ENCODE measurements at places on chromosomes 1 and 21. TPM values are rescaled to one million over a fixed set of nuclear protein-coding genes. Genes with fewer than 3 reads are reported as not detected.

DNA sequence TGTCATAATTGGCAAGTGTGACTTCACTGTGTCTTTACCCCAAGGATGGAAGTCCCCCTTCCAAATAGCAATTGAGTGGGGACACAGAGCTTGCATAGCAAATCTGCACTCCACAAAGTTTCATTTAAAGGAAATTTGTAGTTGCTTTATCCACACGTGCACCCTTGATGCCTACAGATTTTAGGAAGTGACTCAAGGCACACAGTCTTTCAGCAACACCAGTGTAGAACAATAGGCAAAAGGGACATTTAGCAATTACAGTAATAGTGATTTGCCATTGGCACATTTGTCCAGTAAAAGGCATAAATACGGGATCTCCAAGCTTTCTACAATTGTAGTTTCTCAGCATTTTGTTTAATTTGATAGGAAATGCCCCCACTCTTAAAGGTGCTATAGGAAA lies 43.4 kb upstream of the KAZN start:
- DNase-seq, result no peak

DNA sequence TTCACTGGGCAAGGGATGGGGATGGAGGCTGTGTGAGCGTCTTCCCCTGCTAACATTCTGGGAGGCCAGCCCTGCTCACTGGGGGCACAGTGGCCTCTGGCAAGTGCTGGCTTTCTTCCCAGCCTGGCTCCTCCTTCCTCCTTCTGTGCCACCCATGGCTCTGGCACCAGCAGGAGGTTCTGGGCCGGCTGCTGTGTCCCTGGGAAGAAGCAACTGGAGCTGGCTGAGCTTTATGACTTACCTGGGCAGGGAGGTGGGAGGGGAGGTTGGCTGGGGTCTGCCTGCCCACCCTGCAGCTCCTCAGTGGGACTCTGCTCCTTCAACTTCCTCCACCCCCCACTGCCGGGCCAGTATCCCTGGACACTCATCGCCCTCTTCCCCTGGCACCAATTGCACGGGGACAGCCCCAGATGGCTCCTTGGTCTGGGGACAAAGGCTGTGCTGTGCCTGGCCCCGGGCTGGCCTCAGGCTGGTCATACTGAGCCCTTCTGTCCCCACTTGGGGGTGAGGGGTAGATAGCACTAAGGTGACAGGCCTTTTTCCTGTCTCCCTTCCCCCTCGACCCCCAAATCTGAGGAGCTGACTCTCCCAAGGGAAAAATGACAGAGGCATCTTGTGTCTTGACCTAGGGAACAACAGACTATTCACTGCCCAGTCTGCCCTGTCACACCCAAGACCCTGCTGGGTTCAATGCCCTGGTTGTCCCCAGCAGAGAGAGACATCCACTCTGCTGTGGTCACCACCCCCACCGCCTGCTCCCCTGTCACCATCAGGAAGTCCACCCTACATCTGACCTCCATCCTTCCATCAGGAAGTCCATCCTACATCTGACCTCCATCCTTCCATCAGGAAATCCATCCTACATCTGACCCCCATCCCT lies 14.4 kb downstream of the CDK18 start:
- no peak for DNase-seq

DNA sequence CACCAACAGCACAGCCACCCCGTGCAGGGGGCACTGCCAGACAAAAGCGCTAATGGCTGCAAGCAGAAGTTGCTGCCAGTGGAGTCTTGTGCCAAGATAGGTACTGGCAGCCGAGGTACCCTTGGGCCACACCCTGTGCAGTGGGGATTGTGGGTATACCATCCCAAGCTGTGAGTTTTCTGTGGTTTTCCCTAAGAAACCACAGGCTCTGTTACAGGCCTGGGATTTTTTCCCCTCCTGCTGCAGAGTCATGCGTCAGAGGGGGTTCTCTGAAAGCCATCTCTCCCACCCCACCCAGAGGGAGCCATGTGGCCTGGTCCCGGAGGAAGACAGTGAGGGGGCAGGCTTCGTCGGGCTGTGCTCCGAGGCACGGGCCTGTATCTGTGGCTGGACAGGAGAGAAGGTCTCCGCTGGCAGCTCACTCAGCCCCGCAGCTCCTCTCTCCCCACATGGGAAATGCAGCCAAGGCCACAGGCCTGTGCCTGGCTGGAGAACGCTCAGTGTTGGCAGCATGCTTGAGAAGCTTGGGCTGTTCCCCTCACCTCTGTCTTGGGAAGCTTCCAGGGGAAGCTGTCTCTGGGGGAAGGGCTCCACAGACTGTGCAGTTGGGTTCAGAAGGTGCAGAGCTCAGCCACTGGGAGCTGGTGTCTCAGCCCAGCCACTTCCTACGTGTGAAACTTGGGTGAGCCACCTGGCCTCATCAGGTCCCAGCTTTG lies 42.5 kb downstream of the NEK2 start:
- DNase-seq, result peak; percentile 96

GRCh38 chr21:20997311-20997635 lies 936 bp upstream of the NCAM2 start:
- no peak for DNase-seq

NUP210L gene
- total RNA-seq, result 0.03 TPM

HYI gene
- total RNA-seq, result 50.9 TPM

GRCh38 chr1:75129983-75130789 lies 4.0 kb upstream of the LHX8 start:
- no peak for DNase-seq

- DNase-seq, result no peak
These were observed 2.7 kb upstream of the EDEM3 start for GRCh38 chr1:184757406-184757805.

KANK4 gene
- total RNA-seq, result not detected

GRCh38 chr1:232226197-232226712 lies 403.7 kb downstream of the SIPA1L2 start:
- DNase-seq, result peak; percentile 80

- DNase-seq, result peak; percentile 40
These were observed 27.2 kb upstream of the EPS8L3 start for GRCh38 chr1:109790735-109791494.

DNA sequence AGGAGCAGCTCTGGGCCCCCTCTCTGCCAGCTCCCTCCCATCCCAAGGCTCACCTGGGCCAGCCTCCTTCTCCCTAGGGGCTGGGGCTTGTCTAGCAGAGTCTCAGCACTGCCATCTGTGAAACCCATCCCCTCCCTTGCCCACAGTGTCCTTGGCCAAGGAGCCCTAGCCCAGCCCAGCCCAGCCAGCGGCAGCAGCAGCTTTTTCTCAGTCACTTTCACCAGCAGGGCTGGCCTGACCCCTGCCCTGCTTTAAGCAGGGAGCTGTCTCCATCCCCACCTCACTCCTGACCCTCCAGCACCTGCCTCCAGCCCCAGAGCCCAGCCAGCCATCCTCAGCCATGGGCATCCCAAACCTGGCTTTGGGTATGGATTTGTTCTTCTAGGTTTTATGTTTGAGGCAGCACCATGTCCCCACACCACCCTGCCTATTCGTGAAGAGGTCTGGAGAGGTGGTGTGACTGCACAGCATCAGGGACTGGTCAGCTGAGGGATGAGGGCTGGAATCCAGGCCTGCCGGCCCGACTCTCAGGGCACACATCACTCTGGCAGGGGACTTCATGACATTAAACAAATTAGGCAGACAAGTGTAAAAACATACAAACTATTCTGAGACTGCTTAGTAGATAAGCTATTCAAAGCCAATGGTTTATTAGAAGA lies 36.1 kb upstream of the ABCG1 start:
- DNase-seq, result no peak

DNA sequence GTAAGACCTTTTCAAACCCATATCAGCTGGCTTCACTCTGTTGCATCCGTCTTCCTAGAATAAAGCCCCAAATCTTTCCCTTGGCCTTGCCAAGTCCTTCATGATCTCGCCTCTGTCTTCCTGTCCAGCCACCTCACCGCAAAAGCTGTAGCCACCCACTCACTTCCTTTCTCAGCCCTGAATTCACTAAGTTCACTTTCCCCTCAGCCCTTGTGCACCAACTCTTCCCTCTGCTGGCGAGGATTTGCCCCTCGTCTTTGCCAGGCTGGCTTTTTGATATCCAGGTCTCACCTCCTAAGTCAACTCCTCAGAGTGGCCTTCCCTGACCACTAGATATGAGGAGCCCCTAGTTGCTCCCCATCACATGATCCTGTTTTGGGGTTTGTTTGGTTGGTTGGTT lies 3.9 kb upstream of the COL16A1 start:
- peak; percentile 82 for DNase-seq

SAMSN1 gene
- not detected for total RNA-seq

DNA sequence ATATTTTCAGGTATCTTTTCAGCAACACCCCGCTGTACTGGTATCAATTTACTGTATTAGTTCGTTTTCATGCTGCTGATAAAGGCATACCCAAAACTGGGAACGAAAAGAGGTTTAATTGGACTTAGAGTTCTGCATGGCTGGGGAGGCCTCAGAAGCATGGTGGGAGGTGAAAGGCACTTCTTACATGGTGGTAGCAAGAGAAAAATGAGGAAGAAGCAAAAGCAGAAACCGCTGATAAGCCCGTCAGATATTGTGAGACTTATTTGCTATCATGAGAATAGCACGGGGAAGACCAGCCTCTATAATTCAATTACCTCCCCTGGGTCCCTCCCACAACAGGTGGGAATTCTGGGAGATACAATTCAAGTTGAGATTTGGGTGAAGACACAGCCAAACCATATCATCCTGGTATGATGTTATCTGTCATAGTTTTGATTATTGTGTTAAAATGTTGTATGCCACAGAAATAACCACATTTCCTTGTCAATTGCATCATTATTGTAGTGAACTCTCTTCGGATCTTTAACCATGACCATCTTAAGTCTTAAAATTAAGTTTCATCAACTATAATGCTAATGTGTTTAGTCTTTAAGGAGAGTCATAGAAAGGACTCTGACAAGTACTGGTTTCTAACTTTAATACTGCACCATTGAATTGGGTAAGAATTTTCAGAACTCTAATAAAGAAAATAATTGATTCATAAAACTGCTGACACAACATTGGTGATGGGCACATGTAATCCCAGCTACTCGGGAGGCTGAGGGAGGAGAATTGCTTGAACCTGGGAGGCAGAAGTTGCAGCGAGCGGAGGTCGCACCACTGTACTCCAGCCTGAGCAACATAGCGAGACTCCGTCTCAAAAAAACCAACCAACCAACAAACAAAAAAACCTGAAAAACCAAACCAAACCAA lies 58.2 kb downstream of the TBX19 start:
- DNase-seq, result no peak

CTTNBP2NL gene
- total RNA-seq, result 8.6 TPM

DNA sequence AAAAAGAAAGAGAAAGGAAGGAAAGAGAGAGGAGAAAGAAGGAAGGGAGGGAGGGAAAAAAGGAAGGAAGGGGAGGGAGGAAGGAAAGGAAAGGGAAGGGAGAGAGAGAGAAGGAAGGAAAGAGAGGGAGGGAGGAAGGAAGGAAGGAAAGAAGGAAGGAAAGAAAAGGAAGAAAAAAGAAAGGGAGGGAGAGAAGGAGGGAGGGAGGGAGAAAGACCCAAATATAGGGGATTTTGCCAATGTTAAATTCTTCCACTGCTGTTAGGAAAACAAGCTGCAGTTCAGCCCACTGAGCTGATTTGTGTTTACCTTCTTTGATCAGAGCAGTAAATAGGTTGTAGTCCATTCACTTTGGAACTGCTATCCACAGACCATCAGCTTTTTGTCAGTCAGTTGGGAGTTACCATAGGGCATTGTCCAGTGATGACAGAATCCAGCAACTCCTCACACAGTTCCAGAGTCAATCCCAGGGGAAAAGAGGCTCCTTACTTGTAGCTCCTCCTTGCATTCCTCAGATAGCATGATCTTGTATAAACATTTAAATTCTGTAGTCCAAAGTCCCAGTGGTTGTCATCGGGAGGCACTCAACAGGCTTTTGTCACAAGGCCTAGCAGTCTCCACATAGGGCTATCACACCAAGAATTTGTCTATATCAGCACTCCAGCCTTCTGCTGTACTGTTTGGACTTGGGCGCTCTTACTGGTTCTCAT lies 13.5 kb upstream of the PPP1R8 start:
- no peak for DNase-seq

All from HT1080 (cell line).